ENCODE measurements at places on chromosomes 11 and 22.

DNA sequence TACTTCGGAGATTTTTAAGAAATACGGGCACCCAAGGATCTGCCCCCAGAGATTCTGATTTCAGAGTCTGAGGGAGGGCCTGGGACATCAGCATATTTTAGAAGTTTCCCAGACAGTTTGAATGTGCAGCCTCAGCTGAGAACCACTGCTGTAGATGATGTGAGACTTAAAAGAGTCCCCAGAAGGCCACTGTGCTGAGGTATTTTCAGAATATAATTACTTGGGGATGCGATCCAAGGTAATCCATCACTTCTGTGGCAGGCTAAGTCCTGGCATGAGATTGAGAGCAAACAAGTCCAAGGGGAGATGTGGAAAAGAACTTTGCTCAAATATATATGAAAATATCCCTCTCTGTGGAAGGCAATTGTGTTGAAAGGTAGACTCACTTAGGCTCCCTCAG is 48.3 kb upstream of the AMOTL1 start:
- no peak for DNase-seq

DNA sequence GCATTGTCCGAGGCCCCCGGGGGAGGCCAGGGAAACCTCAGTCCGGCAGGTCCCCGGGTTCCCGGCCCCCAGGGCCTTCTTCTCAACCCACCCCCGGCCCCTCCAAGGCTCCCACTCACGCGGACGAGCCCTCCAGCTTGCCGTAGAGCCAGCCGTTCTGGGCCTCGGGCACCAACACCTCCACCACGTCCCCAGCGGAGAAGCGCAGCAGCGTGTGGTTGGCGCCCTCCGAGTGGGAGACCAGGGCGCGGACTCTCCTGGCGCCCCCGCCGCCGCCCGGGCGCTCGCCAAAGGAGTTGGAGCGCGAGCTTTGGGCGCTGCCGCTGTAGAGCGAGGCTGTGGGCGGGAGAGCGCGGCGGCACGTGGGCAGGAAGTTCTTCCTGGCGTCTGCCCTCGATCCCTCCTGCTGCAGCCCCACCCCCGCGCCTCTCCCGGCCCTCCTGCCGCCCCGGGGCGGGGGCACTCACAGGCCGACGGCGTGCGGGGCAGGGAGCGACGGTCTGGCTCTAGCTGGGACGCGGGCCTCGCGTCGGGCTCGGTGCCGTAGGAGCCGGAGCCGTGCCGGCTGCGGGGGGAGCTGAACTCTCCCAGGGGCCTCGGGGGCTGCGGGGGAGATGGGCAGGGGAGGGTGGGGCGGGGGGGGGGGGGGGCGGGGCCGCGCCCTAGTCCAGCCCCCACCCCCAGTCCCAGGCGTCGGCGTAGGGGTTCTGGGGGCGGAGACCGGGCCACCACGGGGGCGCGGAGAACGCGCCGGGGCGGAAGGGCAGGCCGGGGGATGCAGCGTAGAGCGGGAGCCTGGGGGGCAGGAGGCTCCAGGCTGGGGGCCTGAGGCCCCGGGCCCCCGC is 4.9 kb upstream of the SLC16A8 start:
- no peak for DNase-seq

- DNase-seq, result no peak
Observed at GRCh38 chr11:120338107-120338933, 2.1 kb downstream of the ARHGEF12 start.

- no peak for DNase-seq
Observed at GRCh38 chr11:86416494-86416893, 41.8 kb downstream of the CCDC81 start.

- no peak for DNase-seq
Observed at GRCh38 chr11:10197091-10197490, 96.9 kb downstream of the SBF2 start.

DNA sequence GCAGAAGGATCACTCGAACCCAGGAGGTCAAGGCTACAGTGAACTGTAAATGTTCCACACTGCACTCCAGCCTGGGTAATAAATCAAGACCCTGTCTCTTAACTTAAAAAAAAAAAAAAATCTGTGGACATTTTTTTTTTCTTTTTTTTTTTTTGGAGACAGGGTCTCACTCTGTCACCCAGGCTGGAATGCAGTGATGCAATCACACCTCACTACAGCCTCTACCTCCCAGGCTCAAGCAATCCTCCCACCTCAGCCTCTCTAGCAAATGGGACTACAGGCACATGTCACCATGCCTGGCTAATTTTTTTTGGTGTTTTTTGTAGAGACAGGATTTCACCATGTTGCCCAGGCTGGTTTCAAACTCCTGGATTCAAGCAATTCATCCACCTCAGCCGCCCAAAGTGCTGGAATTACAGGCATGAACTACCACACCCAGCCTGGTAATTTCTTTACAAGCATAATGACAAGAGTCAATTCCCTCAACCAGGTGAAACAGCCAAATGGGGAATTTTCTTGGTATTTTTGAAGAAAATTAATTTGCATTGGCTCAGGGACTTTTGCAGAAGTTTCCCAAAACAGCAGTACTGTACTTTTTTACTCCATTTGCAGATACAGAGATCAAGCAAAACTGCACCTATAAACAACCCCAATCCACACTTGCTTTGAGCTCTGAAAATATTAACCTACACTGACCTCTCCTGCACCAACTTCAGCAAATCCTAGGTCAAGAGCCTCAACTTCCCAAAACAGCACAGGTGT is 44.0 kb downstream of the MRTFA start:
- no peak for DNase-seq

DNA sequence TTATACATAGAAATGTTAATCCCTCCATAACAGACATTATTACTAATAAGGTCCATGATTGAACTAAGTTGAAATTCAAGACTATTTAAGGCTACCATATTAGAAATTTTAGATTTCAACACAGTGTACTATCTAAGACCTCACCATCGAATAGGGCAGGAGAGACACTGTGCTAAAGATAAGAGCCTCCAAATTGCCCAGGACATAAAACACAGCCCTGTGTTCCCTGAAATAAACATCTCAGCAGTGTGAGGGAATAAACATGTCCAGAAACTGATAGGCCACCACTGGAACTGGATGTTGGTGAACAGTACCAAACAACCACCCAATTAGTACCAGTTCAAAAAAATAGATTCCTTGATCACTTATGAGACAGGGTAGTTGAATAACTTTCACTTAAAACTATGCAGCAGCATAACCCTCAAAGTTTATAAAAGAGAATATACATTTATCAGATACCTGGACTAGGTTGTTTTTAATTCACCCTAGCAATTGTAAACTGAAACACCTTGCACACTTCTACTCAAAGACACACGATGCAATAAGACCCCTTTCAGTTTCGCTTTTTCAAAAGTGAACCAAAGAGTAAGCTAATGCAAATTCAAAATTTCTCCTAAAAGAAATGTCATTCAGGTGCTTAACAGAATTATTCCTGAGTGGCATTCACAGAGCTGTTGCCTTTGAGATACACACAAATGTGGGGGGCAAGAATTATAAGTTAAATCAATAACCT is 34.3 kb downstream of the USP28 start:
- DNase-seq, result no peak

GRCh38 chr11:78806214-78807004 is 231.7 kb upstream of the NARS2 start:
- no peak for DNase-seq

DNA sequence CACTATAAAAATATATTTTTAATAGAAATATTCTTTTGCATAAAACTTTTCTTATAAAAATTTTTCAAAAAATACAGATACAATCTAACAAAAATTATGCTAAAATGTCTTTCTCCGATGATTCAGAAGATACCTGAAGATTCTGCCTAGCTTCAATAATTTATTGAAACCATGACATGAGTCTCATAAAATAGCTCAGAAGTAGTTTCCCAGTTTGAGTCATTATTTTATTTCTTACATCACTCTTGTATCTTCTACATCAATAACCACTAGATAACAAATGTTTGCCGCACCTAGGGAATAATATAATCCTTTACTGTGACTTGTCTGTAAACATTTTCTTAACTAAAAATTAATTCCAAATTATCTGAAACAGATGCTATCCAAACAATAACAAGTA is 158.6 kb downstream of the FCHSD2 start:
- no peak for DNase-seq

DNA sequence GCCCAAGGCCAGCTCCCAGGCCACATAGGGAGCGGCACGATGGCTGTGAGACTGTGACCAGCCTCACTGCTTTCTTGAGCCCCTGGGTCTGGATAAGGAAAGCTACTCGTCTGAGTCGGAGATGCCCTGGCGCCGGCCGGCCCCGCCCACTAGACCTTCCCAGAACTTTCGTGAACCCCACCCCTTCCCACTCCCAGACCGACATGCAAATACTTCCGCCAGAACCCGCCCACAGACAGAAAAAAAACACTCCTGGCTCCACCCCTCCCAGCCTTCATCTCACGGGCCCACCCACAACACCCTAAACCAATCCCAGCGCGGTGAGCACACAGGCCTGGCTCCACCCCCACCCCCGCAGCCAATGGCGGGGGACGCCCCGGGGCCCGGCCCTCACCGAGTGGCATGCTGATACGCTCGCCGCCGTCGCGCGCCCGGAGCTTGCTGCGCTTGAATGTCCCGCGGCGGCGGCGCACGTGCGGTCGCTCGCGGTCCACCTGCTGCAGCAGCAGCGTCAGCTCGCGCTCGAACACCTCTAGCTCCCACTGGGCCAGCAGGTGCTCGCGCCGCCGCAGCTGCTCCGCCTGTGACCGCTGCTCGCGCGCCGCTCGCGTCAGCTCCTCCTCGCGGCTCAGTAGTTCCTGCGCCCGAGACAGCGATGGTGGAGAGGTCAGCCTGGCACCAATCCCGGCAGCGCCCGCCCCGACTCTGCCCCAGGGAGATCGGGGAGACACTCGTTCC is 7.0 kb downstream of the MAP3K11 start:
- no peak for DNase-seq

DNA sequence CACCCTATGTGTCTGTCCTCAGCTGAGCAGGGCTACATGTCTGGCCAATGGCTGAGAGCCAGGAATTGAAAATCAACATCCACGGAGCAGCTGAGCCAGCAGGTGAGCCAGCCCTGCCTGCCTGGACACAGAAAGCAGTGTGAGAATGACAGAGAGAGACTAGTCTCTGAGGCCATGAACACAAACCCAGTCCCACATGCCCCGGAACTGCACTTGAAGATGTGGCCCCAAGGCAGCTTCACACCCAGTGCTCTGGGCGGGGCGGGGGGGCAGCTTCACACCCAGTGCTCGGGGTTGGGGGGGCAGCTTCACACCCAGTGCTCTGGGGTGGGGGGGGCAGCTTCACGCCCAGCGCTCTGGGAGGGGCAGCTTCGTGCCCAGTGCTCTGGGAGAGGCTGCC is 37.6 kb downstream of the TRMU start:
- no peak for DNase-seq

- no peak for DNase-seq
Observed at GRCh38 chr11:57316017-57316416, 8.7 kb downstream of the TNKS1BP1 start.

DNA sequence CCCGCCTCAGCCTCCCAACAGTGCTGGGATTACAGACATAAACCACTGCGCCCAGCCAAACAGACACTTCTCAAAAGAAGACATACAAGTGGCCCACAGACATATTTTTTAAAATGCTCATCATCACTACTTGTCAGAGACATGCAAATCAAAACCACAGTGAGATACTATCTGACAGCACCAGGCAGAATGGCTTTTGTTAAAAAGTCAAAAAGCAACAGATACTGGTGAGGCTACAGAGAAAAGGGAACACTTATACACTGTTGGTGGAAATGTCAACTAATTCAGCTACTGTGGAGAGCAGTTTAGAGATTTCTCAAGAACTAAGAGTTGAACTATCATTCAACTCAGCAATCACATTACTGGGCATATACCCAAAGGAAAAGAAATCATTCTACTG is 67.0 kb downstream of the ARHGAP20 start:
- no peak for DNase-seq

DNA sequence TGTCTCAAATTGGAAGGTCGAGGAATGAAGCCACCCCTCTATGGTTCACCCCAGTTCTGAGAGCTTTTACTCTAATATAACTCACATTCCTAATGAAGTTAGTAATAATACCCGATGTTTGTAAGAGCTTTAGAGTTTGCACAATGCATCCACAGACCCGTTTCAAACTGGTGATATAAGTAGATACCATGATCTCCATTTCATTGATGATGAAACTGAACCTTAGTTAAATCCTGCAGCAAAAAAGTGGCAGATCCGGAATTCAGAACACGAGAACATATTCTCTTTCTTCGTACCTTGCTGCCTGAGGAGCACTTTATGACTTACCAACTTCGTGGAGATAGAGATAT is 757 bp upstream of the RBFOX2 start:
- no peak for DNase-seq

- no peak for DNase-seq
Observed at GRCh38 chr11:28938091-28938490, 829.9 kb downstream of the METTL15 start.

DNA sequence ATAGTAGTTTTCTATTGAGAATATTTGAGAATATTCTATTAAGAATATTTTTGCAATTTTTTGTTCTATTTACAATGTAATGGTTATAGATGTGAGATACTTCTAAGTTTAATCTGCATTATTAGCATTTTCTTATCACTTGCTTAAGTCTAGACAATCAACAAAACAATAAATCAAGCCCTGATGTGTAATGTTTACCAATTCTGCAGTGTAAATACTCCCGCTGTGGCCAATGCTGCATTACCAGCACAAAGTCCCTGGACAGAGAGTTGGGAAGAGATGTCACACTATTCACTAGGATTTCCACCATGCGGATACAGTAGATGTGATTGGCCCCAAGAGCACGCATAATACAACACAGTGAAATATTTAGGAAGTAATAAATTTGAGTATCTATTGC is 47.6 kb upstream of the GCAT start:
- no peak for DNase-seq

DNA sequence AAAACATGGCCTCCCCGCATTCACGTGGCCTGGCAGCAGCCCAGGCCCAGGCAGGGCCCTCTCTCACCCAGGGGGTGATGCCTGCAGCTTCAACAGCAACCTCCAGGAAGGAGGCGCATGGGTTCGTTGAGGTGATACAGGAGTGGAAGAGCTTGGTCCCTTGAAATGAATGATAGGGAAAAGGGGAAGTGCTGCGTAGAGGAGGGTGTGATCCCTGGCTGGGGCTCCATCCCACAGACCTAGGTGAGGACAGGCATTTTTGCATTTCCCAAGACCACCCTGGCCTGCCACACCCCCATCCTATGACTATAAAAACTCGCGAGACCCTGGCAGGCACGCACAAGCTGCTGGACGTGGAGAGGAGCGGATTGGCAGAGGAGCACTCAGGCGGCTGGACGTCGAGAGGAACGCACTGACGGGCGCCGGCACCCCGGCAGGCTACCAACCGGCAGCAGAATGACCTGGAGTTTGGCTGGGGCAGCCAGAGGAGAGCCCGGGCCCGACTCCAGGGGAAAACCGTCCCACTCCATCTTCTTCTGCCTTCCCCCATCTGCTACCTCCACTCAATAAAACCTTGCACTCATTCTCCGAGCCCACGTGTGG is 32.6 kb downstream of the RTN4R start:
- DNase-seq, result no peak

All from stimulated activated CD8-positive, alpha-beta memory T cell treated with anti-CD3 and anti-CD28 coated beads, Interleukin-15, amount 100 ng/mL, for 24 hours (primary cell).